ENCODE measurements at places on chromosomes 11 and 22.

DNA sequence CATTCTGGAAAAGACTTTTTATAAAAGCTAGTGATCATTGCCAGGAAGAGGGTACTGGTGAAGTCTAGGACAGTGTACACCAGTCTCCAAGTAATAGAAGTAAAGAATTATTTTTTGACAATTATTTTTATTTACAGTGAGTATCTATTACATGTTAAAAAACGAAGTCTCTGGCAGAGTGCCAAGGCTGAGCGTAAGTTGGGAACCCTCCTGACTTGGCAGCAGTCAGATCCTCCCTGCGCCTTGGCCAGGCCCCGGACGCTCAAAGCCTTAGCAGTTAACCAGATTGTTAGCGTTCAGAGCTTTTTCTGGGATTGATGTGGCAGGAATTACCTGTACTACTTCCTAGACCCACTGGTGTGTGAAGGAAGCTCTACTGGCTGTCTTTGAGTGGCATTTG, 38.1 kb upstream of the CTTN start:
- no peak for DNase-seq

DNA sequence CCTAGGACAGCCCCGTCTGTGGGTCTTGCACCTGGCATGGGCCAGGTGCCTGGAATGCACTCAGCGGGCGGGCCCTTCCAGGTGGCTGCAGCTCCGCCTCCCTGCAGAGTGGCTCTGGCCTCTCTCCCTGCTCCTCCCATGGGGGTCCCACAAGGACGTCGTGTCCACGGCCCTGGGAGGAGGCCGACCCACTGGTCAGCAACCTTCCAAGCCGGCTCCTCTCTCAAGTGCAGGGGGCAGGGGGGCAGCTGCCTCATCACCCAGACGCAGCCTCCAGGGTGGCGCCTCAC, 41.9 kb downstream of the CERK start:
- no peak for DNase-seq

DNA sequence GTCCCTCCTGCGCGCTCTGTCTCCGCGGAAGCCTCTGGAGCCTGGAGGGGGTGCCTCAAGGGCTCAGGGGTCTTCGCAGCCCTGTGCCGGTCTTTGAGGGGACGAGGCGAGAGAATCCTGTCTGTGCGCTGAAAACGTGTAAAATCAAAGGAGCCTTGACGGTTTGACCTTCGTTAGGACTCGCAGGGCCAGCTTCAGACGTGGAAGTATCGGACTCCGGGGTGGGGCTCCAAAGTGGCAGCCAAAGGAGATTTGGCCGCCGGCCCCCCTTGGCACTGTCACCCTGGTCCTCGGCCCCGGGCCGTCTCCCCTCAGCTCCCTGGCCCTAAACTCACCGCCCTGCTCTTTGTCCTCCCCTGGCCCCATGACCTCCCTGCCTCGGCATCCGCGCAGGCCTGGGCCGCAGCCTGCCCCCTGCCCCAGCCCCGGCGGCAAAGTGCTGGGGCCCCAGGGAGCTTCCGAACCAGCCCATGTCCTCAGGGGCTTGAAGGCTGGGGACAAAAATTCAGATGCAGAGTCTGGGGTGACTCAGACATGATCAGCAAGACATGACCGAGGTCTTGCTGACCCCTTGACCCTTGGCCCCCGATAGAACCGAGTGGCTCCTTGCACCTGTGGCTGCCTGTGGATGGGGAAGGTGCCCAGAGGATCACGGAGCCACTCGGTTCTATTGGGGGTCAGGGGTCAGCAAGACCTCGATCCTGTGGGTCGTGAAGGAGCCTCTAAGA, 6.9 kb upstream of the PHRF1 start:
- DNase-seq = no peak

- DNase-seq = no peak
Observed at GRCh38 chr11:93654226-93654625, 7.3 kb upstream of the CEP295 start.

GRCh38 chr11:130555251-130555841, 106.9 kb downstream of the ADAMTS15 start:
- no peak for DNase-seq

- DNase-seq = peak; percentile 84
Observed at GRCh38 chr22:31080848-31081649, at the start of gene SMTN. Gene SMTN (plus strand): TSS chr22:31081318. CDS start chr22:31083259, 1,941 bp downstream.

GRCh38 chr11:43555816-43556611, 124.5 kb upstream of the HSD17B12 start:
- no peak for DNase-seq

GRCh38 chr11:65109231-65110198, 2.2 kb upstream of the TM7SF2 start:
- no peak for DNase-seq

GRCh38 chr11:7892059-7892699, 38.9 kb downstream of the OR10A6 start:
- DNase-seq = no peak

DNA sequence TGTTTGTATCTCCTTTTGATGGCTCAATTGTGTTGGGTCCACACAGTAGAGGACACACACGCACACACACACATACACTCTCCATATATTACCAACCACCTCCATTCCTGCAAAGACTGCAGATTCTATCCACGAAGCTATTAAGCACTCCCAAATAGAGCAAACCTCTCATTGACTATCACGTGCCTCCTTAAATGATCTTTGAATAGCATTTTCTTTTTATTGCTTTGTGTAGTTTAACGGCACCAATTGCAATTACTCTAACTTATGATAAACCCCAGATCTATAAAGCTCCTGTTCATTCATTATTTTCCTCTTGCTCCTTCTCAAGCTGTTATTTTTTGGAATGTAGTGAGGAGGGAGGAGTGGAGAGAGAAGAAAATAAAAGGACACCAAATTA, 204.7 kb downstream of the ST3GAL4 start:
- no peak for DNase-seq
